ENCODE measurements at places on chromosomes 6 and 20.

DNA sequence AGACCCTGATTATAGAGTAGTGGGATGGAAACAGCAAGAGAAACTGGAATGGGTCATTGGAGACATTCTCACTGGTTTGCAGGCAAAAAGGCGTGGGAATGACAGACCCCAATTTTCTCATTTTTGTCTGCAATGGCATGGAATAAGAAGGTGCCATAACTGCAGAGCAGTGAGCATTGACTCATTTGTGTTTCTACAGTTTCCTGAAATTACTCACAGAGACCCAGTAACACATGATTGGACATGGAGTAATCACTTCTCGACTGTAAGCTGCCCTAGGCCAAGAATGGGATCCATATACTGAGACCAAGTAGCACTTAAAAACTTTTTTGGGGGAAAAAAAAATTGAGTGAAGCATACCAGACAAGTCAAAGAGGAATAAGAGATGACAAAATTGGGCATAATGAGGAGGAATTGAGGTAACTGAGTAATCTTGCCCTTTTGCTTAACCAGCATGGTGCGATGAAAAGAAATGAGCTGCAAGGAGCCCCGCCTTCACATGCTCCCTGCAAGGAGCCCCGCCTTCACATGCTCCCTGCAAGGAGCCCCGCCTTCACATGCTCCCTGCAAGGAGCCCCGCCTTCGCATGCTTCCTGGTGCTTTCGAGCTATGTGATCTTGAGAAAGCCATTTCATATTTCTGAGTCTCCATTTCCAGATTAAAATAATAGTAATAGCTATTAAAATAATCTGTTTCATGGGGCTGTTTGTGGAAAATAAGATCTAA lies 44.1 kb downstream of the NHSL1 start:
- DNase-seq: no peak

DNA sequence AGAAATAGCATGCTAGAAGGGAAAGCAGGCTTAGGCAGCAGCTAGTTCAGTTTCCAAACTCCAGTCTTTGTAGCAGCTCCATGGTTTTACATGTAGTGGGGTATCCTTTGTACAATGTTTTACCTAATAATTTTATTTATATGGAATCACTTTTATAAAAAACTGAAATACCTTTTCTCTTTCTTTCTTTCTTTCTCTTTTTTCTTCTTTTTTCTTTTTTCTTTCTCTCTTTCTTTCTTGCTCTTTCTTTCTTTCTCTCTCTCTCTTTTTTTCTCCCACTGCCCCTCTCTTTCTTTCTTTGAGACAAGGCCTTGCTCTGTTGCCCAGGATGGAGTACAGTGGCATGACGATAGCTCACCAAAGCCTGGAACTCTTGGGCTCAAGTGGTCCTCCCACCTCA lies 41.4 kb upstream of the FYN start:
- DNase-seq: no peak

DNA sequence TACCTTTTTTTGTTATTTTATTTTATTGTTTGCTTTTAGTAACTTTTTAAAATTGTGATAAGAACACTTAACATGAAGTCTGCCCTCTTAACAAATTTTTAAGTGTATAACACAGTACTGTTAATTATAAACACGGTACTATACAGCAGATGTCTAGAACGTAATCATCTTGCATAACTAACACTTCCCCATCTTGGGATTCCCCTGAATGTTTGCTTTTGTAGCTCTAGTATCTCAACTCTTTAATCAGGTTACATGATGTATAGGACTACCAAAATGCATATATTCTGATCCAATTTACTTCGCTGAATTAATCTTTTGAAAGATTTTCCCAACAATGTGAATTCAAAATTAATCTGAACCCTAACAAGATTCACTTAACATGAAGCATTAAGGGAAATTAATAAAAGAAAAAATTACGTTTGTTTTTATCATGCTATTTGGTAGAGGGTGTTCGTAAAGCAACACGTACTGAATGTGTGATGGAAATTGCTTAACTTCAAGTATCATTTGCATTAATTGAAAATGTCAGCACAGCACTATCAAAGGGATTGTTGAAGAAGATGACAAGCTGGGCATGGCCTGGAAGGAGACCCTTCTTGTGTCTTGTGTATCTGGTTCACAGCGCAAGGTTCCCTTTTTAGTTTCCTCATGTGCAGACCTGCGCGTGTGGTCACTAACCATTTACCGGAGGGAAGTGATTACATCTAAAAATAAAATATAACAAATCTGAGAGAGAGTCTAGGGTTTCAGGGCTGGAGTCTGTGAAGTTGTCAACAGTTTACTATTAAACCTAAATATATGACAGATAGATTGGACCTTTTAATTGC lies 15.2 kb downstream of the COL19A1 start:
- DNase-seq: no peak

DNA sequence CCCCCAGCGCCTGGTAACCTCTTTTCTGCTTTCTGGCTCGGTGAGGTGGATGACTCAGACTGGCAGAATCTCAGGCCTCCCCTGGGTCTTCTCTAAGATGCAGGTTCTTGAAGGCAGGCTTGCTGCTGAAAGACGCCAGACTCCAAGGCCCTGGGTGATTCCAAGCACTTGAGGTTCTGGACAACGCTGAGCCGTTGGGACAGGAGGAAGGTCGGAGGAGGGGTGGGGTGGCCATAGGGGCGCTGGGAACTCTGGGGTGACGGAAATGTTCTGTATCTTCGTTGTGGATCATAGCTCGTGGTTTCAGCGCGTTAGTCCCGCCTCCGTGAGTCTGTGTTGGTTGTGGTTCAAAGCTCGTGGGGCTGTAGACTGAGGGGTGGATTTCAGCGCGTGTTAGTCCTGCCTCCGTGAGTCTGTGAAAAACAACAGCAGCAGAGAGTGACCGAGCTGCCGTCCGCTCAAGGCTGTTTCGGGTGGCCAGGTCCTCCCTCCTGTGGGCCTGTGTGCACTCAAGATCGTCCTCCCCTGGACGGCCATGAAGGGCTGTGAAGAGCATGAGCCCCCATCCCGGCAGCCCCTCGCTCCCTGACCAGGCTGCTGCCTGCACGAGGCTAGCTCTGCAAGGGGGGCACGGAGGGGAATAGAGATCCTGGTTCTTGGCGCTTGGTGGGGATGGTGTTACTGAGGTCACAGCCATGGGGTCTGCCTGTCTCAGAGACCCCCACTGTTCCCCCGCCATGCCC lies 7.7 kb downstream of the NTSR1 start:
- no peak for DNase-seq

DNA sequence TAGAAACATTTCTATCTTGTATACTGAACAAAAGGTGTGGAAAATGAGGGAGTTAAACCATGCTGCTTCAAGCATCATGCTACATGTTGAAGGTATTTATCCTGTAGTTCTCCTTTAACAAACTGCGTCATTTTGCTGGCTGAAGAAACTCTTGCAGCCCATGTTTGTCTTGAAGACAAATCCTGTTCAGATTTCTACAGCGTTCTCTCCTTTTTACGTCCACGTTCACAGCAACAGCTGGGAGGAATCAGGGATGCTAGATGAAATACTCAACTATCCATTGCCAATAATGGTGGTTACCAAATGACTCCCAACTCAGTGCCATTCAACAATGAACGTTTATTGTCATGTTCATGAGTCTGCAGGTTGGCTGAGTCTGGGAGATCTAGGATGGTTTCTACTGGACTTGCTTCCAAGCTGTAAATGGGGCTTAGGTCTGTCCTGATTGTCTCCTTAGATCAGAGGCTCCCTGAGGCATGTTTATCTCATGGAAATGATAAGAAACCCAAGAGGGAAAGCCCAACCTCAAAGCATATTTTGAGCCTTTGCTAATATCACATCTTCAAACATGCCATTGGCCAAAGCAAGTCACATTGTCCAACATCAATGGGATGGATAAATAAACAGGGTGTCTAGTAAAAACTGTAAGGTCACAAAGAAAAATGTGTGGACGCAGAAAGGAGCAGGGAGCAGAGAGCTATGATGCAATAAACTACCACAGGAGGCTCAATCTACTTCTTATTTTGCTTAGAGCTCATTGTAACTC lies 2.7 kb upstream of the PLCB1 start:
- no peak for DNase-seq

DNA sequence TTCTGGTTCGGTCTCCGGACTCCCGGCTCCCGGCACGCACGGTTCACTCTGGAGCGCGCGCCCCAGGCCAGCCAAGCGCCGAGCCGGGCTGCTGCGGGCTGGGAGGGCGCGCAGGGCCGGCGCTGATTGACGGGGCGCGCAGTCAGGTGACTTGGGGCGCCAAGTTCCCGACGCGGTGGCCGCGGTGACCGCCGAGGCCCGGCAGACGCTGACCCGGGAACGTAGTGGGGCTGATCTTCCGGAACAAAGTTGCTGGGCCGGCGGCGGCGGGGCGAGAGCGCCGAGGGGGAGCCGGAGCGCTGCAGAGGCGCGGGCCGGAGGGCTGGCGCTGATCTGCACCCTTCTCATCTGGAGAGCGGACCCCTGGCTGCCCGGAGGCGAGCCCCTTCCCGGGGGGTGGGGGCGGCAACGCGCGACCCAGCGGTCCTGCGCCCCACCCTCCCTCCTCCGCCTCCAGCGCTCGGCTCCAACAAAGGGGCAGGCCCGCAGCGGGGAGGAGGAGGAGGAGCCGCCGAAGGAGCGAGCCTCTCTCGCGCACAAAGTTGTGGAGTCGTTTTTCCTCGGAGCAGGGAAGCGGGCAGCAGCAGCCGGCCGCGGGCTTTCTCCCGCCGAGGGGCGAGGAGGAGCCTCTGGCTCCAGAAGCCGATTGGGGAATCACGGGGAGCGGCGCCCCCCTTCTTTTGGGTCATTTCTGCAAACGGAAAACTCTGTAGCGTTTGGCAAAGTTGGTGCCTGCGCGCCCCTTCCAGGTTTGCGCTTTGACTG lies at the start of gene UTRN:
Gene UTRN (plus strand): TSS at position 553 of the 765 bp plus-strand sequence. CDS start 6,494 bp downstream, outside the sequence.
- no peak for DNase-seq

All from COLO829 (cell line).